ENCODE measurements at places on chromosomes 1 and 21. TPM values are rescaled to one million over a fixed set of nuclear protein-coding genes. Genes with fewer than 3 reads are reported as not detected.

- DNase-seq: no peak
Measured at GRCh38 chr1:154802336-154802969, 67.6 kb downstream of the KCNN3 start.

GRCh38 chr1:59352065-59352464 lies 55.2 kb downstream of the FGGY start:
- DNase-seq: no peak

GRCh38 chr21:36695671-36696389 lies 3.1 kb upstream of the SIM2 start:
- DNase-seq: peak; percentile 74

GRCh38 chr1:64280001-64280400 lies 76.6 kb downstream of the UBE2U start:
- no peak for DNase-seq

- no peak for DNase-seq
Measured at GRCh38 chr21:42171091-42172053, 47.6 kb upstream of the ABCG1 start.

- no peak for DNase-seq
Measured at GRCh38 chr1:50950396-50950795, 9.7 kb downstream of the FAF1 start.

- DNase-seq: no peak
Measured at GRCh38 chr1:211928993-211929637, 98.6 kb upstream of the LPGAT1 start.

DNA sequence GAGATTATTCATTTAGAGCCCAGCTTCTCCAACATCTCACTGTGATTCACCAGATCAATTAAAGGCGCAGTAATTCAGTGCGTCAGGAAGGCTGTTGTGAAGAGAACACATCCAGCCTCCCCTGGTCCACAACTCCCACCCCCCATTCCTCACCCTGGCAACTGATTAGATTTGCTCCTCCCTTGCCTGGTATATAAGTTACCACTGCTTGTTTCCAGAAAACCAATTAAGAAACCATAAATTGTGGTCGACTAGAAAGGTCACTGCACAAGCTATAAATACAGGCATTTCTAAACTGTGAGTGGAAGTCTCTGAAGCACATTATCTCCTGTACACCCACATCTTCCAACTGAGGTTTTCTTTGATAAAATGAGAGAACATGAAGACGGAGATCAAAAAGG lies 41.9 kb downstream of the FAM163A start:
- no peak for DNase-seq

- no peak for DNase-seq
Measured at GRCh38 chr1:172070055-172070454, 228.8 kb downstream of the DNM3 start.

DNA sequence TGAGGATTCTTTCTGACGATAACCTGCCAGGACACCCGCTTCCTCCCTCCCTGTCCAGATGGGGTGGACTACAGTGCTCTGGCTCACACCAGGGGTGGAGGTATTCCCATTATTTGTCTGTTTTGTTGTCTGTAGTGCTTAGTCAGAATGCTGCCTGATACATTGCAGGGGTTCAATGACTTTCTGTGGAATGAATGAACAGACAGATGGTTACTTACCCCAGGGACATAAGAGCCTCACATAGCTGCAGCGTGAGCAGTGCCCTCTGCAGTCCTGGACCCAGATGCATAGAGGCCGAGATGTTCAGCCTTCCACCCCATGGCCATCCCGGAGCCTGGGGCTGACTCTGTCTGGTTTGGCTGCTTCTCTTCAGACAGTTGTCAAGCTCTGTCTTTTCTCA lies 13.0 kb upstream of the F3 start:
- DNase-seq: peak; percentile 32

GRCh38 chr21:34974162-34974981 lies 74.7 kb downstream of the RUNX1 start:
- DNase-seq: no peak

- no peak for DNase-seq
Measured at GRCh38 chr1:206079135-206079534, 26.2 kb downstream of the RHEX start.

GRCh38 chr1:30511991-30512913 lies 211.1 kb downstream of the MATN1 start:
- peak; percentile 37 for DNase-seq

- DNase-seq: no peak
Measured at GRCh38 chr21:31351438-31351837, 7.4 kb upstream of the TIAM1 start.

GRCh38 chr1:97120806-97121205 lies 399.2 kb downstream of the PTBP2 start:
- DNase-seq: no peak

DNA sequence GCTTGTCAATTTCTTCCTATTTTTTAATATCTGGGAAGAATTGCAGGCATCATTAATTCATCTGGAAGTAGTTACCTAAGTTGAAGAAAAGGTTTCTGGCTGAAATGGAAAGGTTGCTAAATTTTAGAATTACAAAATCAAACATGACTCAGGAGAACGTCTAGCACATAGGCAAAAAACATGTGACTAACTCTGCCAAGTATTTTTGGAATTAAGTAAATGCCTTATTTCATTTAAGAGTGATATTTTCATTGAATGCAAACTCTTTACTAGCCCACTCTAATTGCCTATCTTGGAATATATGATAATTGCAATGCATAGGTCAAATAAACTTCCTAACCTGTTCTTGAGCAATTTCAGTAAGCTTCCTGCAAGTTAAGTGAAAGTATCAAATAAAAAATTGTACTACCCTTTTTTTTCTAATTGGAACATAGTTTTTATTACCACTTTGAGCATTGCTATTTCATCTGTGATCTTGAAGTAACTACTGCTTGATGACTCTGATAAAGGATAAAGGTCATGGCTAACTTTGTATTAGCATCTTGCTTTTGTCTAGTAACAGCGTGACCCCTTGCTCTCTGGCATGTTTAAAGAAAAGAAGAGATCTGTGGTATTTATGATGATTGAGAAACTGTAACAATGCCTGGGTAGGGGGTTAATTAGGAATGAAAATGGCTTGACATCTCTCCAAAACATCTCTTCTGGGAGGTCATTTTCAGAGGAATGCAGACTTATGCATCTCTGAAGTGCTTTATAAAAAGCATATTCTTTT lies 208.3 kb upstream of the NCAM2 start:
- peak; percentile 29 for DNase-seq

GRCh38 chr1:238777551-238777950 lies 608.8 kb upstream of the CHRM3 start:
- no peak for DNase-seq

DNA sequence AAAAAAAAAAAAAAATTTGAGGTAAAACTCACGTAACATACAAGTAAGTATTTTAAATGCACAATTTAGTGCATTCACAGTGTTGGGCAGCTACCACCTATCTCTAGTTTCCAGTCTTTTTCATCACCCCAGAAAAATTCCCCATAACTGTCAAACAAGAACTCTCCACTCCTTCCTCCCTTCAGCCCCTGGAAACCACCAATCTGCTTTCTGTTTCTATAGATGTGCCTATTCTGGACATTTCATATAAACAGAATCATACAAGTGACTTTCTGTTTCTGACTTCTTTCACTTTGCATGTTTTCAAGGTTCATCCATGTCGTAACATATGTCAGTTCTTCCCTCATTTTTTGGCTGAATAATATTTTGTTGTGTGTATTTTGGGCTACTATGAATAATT lies 24.9 kb upstream of the ETS2 start:
- DNase-seq: no peak

DNA sequence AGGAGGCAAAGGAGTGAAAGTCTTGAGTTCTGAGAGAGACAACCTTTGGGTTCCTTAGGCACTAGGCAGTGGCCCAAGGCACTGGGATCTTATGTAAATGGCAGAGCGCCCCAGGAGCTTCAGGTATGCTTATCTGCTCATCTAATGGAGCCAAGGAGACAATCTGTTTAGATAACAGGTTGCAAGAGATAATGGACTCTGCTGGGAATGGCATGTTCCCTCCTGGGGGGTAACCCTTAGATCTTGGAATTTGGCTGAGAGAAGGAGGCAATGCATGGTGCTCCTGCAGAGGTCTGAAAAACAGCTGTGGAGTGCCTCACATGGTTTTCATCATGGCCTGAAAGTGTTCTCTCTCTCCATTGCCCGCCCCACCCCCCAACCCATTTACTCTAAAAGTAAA lies 44.1 kb upstream of the WLS start:
- DNase-seq: no peak

DNA sequence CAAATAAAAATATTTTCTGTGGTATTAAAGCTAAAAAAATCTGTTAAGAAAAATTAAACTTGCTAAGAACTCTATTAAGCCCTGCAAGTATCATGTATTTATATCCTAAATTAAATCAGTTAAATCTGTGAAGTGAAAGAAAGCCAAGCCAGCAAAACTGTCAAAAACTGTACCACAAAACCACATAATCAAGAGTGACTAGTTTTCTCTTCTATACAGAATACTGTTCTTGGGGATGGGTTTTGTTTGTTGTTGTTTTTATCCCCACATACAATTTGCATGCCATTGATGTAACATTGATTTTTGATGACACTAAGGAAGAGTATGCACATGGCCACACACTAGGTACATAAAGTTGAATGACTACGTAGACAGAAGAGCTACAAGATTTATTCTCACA lies 20.4 kb downstream of the DPH5 start:
- DNase-seq: no peak

DNA sequence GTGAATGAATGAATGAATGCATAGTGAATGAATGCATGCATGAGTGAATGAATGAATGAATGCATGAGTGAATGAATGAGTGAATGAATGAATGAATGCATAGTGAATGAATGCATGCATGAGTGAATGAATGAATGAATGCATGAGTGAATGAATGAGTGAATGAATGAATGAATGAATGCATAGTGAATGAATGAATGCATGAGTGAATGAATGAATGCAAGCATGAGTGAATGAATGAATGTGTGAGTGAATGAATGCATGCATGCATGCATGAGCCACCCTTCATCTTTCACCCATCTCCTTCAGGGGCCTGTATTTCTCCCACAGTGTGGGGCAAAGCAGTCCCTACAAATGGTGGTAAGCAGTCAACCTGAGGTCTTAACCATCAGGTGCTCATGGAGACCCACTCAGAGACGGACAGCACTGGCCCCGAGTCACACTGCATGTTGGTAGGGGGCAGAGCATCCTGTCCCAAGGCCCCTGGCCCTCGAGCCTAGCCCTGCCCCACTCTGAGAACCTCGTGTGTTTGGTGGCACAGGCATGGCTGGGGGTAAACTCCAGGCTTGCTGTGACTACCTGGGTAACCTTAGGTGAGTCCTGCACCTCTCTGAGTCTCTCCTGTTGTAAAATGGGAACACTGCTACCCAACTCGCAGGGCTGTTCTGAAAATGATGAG lies 28.0 kb upstream of the PAX7 start:
- DNase-seq: no peak

DNA sequence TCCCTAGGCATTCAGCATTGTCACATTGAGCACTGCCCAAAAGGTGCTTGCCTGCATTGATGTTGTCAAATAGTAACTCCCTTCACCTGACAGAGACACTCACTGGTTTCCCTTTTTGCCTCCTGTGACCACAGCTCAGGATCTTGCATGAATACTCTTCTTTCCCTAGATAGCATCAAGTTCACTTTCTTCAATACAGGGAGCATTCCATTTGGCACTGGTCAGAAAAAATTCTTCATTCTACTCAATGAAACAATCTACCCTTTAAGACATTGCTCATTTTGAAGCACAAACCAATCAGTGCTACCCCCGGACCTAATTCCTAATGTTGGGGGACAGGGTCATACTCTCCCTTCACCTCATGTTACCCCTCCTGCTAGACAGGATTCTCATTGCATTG lies 319.0 kb upstream of the SNX7 start:
- no peak for DNase-seq

GRCh38 chr1:48649880-48650279 lies 126.8 kb downstream of the BEND5 start:
- no peak for DNase-seq

GRCh38 chr21:17428484-17428869 lies 84.4 kb upstream of the CXADR start:
- no peak for DNase-seq

DNA sequence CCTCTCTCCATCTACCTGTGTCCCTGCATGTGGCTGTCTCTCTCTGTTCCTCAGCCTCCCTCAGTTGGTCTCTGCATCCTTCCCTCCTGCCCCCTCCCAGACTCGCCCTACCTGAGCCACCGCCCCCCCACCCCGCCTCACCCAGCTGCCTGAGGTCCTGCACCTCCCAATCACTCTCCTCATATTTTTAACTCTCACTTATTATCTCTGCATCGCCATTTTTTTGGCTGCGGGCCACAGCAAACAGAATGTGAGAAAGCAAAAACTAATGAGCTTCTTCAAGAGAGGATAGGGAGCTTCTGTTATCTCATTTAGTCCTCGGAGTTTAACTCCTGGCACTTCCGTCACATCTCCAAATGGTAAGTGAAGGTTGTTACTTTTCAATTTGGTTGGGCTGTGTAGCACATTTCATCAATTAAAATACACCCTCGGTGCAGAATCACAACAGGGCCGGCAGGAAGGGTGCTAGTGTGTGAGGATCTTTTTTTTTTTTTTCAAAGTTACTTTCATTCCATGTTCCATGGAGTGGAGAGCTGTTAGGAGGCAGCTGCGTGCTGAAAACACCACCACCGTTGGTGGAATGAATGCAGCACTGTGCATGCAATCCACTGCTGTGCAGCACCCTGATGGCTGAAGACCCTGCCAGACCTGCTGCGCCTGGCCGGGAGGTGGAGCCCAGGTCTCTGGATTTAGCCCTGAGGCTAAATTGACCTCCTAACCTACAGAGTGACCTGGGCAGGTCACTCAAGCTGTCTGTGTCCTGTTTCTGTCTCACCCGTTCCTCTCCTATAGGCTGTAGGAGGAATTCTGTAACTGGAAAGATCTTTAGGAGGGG lies 157.2 kb upstream of the NFIA start:
- DNase-seq: no peak

- DNase-seq: no peak
Measured at GRCh38 chr1:102628109-102628613, 480.2 kb downstream of the COL11A1 start.

DNA sequence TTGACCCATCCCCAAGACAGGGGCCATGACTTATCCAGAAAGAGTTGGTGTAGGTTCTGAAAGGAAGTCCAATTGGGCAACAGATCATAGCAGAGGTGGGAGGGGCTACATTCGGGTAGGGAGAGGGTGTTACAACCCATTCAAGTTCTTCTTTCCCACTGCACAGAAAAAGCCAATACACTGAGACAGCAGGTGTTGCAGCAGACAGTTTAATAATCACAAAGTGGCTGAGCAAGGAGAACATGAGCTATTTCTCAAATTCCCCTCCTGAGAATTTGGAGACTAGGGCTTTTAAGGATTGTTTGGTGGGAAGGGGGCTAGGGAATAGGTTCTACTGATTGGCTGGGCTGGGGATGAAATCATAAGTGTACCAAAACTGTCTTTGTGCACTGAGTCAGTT lies 328.4 kb upstream of the POU3F1 start:
- no peak for DNase-seq

Gene SAMD13
- total RNA-seq: 4.6 TPM

Gene TEDDM1
- not detected for total RNA-seq

Gene LHX4
- total RNA-seq: 0.06 TPM

Gene SGIP1
- 6.6 TPM for total RNA-seq

Gene PRRX1
- 0.19 TPM for total RNA-seq

Gene CRYZL1
- total RNA-seq: 80.0 TPM

Gene FCRL6
- total RNA-seq: not detected
